ENCODE measurements at places on chromosomes 13 and 19.

- no peak for DNase-seq
Measured at GRCh38 chr19:30362156-30362754, 9.9 kb upstream of the ZNF536 start.

DNA sequence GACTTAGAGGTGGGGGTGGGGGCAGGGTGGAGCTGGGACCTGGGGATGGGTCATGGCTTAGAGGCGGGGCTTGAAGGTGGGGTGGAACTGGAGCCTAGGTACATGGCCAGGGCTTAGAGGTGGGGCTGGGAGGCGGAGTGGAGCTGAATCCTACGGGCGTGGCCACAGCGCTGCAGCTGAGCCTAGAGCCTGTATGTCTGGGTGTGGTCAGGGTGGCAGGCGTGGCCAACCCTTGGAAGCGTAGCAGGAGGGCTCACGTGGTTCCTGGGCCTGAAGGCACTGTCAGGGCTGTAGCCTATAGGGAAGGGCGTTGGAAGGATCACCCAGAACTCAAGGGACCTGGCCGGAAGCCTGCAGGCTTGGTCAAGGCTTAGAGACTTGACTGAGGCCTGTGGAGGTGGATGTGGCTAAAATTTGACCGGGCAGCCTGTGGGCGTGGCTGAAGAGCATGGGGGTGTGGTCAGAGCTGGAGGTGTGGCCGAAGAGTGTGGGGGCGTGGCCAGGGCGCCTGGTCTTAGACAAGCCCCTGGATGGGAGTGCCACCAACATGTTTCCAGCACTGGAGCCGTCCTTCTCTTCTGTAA lies 24.3 kb downstream of the COLGALT1 start:
- peak; percentile 61 for DNase-seq

- DNase-seq: no peak
Measured at GRCh38 chr19:14972676-14973075, 7.0 kb downstream of the SLC1A6 start.

- DNase-seq: peak; percentile 94
Measured at GRCh38 chr19:2474232-2475017, 1.5 kb upstream of the GADD45B start.

DNA sequence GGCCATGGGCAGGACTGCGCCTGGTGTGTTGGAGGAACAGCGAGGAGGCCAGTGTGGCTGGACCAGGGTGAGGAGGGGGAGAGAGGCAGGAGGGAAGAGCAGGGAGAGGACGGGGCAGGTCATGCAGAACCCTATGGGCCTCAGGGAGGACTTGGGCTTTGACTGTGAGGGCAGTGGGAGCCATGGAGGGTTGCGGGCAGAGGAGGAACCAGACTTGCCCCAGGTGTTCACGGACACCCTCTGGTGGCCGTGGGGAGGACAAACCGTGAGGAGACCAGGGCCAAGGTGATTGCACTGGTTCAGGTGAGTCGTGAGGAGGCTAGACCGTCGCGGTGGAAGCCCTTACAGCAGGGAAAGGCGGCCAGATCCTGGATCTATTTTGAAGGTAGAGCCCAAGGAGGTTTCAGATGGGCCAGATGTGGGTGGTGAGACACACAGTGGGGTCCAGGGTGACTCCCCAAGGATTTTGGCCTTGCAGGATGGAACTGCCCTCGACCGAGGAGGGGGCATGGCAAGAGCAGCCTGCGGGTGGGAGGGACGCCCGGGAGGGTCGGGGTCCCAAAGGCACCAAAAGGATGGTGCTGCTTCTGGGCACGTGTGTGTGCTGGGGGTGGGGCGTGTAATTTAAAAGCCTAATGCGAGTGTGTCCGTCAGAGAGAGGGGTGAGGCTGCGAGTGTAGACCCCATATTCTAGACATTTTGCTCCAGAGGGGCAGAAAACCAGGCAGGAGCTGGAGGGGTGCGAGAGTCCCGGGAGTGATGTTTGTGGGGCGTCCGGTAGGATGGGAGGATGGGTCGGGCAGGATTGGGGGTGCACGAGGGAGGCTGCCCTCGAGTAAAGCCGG lies 2.7 kb upstream of the REXO1 start:
- no peak for DNase-seq

DNA sequence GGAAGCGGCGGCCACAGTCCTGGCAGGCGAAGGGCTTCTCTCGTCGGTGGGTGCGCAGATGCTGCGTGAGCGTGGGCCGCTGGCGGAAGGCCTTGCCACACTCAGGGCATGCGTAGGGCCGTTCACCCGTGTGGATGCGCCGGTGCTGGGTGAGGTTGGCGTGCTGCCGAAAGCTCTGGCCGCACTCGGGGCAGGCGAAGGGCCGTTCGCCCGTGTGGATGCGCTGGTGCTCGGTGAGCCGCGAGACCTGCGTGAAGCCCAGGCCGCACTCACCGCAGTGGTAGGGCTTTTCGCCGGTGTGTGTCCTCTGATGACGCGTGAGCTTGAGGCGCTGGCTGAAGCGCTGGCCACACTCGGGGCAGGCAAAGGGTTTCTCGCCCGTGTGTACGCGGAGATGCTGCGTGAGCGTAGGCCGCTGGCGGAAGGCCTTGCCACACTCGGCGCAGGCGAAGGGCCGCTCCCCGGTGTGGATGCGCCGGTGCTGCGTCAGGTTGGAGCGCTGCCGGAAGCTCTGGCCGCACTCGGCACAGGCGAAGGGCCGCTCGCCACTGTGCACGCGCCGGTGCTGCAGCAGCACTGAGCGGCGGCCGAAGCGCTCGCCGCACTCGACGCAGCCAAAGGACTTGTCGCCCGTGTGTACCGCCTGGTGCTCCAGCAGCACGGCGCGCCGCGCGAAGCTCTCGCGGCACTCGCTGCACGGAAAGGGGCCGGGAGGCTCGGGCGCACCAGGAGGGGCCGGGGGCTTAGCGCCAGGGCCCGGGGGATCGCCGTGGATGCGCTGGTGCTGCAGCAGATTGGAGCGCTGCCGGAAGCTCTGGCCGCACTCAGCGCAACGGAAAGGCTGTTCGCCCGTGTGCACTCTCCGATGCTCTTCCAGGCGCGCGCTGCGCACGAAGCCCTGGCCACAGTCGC lies 4.0 kb upstream of the UBE2M start:
- no peak for DNase-seq

DNA sequence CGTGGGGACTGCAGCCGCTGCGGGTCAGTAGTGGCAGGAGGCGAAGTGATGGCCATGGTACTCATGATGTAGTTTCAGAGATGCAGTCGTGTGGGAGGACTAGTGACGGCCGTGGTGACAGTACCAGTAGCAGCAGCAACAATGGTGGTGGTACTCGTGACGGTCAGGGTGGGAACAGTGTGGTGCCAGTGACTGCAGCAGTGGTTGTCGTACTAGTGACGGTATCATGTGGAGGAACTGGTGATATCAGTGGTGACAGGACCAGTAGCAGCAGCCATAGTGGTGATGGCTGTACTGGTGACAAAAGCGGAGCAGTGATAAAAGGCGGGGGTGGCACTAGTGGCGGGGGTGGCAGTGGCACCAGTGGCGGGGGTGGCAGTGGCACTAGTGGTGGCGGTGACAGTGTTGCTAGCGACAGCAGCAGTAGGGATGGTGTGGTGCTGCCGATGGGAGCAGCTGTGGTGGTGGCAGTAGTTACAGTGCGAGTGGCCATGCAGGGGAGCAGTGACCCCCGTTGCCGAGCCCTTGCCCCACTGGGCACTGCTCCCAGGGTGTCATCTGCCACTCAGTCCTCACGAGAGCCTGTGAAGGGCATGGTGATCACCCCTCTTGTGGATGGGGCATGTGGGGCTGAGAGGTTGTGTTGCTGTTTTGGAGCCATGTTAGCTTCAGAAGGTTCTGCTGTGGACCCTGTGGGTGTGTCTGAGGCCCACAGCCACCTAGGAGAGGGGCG lies 22.7 kb downstream of the ADPRHL1 start:
- DNase-seq: no peak
